ENCODE measurements at places on chromosomes 7 and 10. TPM values are rescaled to one million over a fixed set of nuclear protein-coding genes. Genes with fewer than 3 reads are reported as not detected.

Gene GHRHR
- total RNA-seq = not detected

Gene SLC18A2
- total RNA-seq = 0.04 TPM

Gene BAIAP2L1
- 44.4 TPM for total RNA-seq

Gene CTAGE4
- total RNA-seq = 0.05 TPM

Gene AQP1
- 0.39 TPM for total RNA-seq

Gene KLLN
- 0.68 TPM for total RNA-seq

Data from A549 treated with dexamethasone at 1 μM for 4 hours (cell line).